AG09309 (cell line): ENCODE measurements at places on chromosomes 7 and 10.

DNA sequence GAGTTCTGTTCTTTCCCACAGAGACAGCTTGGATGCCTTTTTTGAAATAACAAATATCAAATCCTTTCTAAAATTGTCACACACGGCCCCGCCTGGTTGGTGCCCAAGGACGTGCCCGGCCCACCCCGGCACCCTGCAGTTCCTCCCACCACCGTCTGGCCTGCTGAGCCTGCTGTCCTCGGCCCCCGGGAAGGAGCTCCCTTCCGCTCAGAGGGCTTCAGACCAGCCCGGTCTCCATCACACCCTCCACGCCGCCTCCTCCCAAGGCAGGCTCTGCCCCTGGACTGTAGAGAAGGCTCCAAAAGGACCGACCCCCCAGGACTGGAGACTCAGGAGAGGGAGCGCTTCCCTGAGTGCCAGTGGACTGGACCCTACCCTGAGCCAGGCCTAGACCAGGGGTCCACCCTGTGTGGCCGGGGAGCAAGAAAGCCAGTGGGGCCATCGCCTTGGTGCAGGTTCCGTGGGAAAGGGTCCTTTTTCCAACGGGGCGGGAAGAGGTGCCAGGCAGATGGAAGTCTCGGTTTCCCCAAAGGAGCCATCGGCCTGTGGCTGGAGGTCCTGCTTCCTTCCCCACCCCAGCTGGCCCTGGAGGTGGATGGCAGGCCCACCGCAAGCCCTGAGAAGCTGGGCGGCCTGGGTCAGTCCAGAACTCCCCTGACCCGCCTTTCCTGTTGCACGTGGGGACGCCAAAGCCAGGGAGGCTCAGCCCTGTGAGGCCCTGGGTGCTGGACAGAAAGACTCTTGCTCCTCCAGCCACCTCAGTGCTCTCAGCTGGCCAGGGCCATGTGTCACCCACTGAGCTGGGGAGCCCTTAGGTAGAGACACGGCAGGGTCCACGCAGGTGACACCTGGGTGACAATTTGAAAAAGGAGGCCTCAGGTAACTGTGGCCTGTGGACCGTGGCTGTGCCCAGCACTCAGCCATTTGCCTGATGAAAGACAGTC, 69.8 kb downstream of the PWWP2B start:
- no peak for DNase-seq

DNA sequence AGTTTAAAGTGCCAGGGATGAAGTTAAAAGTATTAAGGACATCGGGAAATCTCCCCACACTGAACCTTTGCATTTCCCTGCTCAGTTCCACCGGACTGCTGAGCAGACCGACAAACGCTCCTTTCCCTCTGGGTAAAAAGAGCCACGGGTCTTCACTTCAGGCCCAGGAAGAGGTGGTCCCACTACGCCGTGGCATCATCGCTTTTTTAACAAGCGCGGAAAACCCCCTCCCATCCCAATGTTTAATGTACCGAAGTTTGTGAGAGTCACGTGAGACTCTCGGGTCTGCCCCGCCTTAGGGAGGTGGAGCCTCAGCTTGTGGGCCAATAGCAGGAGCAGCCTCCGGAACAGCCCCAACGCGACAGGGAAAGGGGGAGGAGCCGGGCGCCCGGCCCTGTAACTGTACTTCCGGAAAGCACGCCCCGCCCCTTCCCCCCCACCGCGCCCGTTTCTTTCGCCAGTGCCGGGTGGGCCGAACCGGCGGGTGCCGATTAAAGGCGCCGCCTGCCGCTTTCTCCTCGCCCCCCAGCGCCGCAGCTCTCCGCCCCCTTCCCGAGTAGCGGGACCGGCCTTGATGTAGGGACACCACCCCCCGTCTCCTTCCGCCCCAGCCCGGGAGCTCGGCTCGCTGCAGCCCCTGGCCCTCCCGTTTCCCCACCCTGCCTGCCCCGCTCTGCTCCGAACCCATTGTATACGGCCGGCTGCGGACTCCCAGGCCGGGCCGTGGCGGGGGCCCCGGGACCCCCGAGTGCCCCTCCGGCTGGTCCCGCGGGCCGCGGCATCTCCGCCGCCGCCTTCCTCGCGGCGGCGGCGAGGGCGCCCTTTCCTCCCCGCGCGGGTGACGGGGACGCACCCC, 2.2 kb upstream of the TRIM8 start:
- DNase-seq: peak; percentile 82

- DNase-seq: no peak
Observed at GRCh38 chr7:158633055-158633956, 45.7 kb upstream of the PTPRN2 start.

- no peak for DNase-seq
Observed at GRCh38 chr7:28136420-28136819, 44.2 kb downstream of the JAZF1 start.

DNA sequence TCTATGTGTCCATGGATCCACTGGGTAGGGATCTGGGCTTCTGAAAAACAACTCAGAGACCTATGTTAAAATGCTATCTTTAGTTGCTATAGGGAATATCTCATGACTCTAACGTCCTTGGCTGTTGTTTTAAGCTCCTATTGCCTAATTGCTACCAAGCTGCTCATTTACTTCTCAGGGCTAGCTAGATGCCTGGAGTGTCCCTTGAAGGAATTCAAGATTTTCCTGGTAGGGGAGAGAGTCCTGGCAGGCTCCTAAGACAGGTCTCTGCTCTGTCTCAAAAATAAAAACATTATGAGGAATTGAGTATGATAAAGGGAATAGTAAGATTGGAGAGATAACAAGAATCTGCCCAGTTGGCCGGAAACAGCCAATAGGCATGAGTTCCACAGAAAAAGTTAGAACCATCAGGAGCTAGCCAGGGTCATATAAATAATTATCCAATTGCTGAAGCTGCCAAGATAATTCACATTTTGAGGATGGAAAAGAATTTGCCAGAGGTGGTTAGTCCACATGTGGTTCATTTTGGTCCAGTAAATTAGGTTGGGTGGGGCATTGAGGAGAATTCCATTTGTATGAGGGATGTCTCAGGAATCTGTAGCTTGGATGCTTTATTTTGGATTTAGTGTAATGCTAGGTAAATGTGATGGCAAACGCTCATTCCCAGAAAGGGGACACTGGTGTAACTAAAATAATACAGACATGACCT, 362.7 kb upstream of the VSTM2A start:
- DNase-seq: no peak

- DNase-seq: no peak
Observed at GRCh38 chr7:137996386-137996851, 5.5 kb downstream of the CREB3L2 start.

DNA sequence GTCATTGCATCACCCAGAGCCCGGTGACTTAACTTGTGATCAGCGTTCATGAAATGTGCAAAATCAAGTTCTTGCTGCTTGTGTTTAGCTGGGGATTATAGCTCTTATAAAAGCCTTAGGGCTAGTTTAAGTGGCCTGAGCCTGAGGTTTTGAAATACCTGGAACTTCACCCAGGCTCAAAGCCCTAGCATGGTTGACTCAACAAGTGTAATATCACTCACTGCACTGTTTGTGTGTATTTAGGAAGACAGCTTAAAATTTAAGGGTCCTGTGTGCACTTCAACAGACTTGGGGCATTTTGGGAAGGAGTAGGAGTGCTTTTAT, 489.5 kb downstream of the GATA3 start:
- no peak for DNase-seq

GRCh38 chr7:12630513-12630819, 57.0 kb upstream of the ARL4A start:
- no peak for DNase-seq

GRCh38 chr10:115875172-115875571, 397.8 kb downstream of the GFRA1 start:
- DNase-seq: no peak

DNA sequence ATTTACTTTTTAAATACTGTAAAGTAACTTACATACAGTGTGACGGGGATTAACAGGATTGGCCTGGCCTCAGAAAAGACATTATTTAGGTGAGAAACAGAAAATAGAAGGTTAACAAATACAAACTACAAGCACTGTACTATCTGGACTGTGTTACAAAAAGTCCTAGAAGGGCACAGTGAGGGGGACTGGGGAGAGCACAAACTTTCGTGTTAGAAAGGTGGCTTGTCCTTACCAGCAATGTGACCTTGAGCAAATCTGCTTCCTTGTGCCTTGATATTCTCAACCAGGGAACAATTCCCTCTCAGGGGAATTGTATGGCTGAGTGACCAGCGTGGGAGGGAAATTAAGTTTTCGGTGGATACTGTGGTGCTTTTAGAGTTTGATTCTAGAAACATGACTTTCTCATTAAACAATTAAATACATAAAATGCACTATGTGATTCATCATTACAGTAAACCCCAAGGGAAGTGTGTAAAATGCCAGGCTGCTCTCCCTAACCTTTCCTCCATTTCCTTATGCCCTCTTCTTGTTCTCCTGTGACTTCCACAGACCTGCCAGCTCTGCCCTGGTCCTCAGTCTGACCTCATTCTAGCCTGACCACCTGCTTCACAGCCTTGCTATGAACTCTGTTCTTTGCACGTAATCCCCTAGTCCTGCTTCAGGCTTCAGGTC, 57.7 kb downstream of the OSBPL3 start:
- no peak for DNase-seq

- no peak for DNase-seq
Observed at GRCh38 chr7:12890586-12890985, 203.2 kb downstream of the ARL4A start.

- no peak for DNase-seq
Observed at GRCh38 chr10:46558122-46558391, 1.6 kb upstream of the GPRIN2 start.

GRCh38 chr7:29271319-29271658, 76.7 kb downstream of the CHN2 start:
- DNase-seq: no peak

DNA sequence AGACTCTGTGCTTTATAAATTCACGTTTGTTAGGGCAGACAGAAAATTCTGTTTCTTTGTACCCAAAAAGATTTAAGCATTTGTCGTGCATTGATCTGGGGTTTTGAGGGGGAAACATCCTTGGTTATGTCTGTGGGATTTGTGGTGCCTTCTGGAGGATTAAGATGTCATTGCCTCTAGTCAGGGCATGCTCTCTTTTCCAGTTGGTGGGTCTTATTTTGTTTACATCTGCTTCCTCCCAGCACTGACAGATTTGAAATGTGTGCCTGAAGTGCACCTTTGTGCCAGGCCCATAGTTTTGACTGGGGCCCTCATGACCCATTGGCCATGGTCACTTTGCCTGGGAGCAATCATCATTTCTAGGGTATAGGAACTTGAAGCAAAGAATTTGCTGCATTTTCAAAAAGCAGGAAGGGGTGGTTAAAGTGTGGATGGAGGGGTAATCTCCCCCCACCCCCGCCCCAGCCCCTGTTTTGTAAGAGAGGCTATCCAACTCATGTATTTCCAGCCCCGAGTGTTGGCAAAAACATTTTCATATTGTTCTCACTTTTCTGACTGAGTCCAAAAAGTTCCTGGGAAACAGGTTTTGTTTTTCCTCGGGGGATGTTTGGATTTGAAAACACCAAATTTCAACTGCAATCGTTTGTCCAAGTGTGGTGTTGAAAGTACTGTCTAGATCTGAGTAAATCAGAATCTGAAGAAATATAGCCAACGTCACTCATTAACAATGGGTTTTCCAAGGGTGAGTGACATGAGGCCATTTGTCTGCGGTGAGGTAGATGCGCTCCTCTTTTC, 388.2 kb upstream of the GALNT17 start:
- no peak for DNase-seq

DNA sequence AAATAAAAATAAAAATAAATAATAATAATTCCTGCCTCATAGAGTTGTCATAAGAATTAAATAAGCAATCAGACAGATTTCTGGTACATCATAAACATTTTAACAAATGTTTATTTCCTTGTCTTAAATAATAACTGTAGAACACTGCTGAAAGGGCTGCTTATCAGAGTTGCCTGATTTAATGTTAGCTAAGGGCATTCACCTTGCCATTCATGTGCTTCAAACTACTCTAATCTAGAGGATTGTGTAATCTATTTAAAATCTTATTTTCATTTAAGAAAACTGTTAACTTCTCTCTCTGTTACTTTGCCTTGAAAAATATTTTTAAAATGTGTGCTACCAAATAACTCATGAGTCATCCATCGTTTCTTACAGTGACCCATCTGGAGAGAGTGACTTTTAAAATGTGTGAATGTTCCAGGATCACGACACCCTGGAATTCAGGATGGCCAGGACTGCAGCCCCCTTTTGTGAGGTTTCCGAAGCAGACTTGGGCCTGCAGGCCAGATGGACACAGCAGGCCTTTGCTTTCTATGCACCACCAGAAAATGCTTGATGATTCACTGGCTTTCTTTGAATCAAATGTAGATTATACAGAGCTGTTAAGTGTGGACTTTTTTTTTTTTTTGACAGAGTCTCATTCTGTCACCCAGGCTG, 109.1 kb upstream of the TNS3 start:
- peak; percentile 63 for DNase-seq

DNA sequence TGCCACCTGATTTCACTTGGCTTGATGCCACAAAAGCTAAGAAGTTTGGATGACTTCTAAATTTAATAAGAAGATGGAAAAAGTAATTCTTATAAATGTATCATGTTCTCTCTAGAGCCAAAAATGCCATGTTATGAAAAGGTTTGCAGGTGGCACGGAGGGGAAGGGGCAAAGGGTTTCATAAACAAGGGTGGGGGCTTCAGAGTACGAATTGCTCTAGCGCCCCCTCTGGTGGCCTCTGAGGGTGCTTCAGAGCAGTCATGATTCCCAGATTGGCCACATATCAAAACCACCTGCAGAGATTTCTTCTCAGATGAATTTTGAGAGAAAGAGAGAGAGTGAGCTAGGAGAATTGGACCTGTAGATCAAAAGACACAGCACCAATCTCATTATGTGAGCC, 208.6 kb upstream of the YAE1 start:
- DNase-seq: no peak

DNA sequence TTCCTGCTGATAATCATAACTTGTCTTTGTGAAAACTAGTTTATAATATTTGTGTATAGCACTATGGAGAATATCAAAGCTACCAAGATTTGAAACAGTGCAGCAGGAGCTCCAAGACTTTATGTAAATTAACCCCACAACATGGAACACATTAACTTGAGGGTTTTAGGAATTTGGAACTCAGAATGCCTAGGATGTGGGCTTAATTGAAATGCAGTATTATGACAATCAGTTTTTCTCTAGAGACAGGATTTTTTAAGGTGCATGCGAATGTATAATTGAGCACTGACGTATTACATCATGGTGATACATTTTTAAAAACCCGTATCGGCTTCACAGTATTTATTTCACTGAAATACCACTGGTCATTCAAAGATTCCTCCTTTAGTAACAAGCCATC, 313.1 kb upstream of the DGKB start:
- DNase-seq: no peak

GRCh38 chr10:109358325-109358724, 565.0 kb downstream of the XPNPEP1 start:
- DNase-seq: no peak

DNA sequence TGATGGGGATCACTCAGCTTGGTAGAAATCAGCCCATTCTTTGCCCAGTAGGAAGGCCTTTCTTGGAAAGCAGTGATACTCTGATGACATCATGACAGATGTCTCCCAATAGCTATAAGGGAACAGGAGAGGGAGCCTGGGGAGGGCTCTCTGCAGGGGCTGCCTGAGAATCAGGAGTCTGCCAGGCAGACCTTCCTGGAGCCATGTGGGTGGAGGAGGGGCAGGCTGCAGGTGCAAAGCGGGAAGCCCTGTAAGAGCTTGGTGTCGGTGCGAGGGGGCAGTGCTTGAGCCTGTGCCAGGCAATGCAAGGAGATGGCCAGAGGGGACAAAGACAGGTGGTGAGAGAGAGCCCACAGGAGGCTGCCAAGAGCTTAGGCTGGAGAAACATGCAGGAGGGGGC, 5.0 kb upstream of the TNS3 start:
- DNase-seq: no peak
